ENCODE measurements at places on chromosomes 11 and 22. TPM values are rescaled to one million over a fixed set of nuclear protein-coding genes. Genes with fewer than 3 reads are reported as not detected.

OVOL1 gene
- total RNA-seq: 15.8 TPM

P2RY6 gene
- 4.5 TPM for total RNA-seq

UCP3 gene
- total RNA-seq: 1.6 TPM

OPCML gene
- under 0.01 TPM for total RNA-seq

DNA sequence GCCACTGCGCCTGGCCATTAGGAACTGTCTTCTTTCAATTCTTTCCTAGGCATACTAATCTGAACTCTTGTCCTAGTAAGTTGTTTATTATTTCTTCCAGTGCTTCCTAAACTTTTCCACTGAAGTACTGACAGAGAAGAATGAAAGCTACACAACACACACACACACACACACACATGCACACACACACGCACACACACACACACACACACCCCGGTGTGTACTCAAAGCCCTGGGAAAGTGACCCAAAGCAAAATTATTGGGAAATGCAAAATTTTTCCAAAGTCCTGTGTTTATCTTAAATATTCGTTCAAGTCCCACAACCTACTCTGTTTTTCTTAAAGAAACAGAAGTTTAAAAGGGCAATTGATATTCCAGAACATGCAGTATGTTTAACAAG, 19.4 kb upstream of the SIK2 start:
- DNase-seq: no peak

DNA sequence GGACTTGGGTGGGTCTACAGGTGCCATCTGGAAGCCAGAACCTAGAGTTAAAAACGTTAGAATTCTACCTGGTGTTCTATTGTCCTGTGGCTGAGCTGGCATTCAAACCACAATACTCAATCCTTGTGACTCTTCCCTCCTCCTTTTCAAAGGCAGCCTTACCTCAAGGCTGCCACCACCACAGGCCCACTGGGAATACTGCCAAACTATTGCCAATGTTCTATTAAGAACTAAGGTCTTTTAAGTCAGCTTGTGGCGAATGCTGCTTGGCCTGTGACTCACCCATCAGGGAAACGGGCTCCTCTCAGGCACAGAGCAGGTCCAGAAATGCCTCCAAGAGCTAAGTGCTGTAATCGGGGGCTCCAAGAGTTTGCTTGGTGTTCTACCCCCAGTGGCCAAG, 1008.4 kb downstream of the JRKL start:
- DNase-seq: no peak

GRCh38 chr11:9817191-9817590, 153.3 kb downstream of the SWAP70 start:
- no peak for DNase-seq

Data from kidney epithelial cell (primary cell).